ENCODE measurements at places on chromosomes 3 and 15.

GRCh38 chr3:171266034-171266739 lies 194.0 kb downstream of the TNIK start:
- DNase-seq, result no peak

DNA sequence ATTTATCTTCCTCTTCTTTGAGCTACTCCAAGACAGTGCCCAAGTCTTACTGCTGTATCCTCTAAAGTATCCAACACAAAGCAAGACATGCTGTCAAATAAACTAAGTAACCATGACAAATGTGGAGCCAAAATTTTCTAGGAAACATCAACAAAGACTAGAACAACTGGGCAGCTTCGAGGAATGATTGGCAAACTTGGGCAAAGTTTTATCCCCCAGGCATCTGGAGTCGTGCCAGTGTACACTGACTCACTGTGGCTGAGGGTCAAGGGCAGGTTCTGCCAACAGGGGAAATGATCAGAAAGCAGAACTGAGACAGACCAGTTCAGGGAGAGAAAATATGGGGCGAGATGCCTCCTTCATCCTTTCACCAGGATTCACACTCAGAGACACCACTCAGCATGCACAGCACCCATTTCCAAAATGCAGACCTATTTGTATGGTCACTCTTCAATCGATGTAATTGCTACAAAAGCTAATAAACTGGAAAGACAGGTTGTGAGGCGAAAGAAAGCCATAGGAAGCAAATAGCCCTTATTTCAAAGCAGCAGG lies 65.8 kb downstream of the MB21D2 start:
- DNase-seq, result no peak

DNA sequence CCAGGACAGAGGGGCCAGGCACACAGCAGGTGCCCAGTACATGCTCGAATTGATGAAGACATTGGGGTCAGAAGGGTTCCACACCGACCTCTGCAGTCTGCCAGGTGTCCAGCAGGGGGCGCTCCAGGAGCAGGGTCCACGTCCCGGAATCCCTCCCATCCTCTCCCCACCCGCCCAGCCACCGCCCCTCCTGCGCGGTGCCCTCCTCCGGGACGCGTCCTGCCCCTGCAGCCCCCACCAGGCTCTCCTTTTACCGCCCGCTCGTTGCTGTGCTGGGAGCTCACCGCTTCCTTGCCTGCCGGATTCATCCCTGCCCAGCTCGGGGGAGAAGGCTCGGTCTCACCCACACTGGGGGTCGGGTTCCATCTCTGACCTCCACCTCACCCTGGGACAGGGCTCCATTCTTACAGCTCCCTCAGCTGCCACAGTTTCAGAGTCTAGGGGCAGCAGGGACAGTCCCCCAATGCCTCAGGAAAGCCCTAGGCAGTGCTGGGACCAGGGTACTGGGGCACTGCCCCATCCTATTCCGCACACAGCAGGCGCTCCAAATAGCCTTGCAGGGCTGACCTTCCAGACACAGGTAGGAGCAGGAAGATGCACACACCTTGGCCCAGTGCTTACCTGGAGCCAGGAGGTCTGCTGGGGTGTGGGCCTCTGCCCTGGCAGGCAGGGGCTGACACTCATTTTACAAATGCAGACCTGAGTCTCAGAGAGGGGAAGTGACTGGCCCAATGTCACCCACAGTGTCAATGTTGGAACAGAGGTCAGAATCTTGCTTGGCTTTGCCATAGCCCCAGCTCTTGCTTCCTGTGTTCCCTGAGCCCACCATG lies 31.0 kb downstream of the GRIP2 start:
- peak; percentile 28 for DNase-seq

DNA sequence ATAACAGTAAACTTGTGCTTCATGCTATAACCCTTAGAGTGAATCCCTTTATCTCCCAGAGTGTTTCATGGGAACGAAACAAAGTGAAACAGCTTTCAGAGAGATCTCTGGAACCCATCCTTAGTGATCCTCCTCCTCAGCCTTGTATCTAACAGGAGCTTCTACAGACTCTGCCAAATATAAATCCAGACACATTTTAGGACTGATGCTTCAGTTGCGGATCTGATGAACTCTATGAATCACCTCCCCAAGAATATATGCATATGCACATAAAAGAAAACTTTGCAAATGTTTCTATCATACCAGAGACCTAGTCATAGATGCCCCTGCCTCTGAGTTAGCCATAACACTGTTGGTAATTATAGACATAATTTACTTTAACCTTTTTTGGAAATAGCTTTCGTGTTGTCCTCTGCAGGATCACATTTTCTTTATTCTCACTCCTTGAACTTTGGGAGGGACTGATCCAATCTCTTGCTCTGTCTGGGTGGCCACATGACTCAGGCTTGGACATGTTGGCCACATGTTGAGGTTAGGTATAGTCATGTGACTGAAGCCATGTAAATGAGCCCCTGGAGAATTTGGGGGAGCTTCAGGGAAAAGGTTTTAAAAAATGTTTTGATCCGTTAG lies 306.4 kb upstream of the CNTN3 start:
- DNase-seq, result no peak

DNA sequence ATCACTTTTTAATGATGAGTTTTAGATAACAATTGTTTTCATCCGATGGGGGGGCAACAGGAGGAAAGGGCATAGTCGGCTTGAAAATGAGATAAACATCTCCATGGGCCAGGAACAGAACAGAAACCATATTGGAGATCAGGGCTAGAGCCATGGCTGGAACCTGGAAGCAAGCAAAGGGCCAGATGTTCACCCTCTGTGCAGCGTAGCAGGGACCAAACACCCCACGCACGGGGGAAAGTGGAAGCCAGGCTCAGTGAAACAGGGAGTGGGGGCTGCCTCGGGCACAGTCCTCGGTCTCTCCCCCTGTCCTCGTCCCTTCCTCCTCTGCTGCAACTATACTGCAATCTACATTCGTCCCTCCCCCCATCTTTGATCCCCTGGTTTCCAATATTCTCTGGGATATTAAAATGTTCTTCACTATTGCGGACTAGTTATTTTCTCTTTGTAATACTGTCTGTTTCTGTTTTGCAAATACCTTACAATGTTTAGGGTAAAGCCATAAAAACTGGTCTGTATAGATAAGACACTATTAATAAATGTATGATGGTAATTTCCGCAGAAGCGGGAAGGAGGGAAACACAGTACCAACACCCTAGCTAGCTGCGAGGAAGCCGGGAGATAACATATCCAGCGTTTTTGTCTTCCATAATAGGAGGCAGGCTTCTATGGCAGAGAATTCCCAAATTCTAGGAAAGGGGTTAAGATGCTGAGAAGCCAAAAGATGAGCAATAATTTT lies 121.5 kb downstream of the XXYLT1 start:
- no peak for DNase-seq

DNA sequence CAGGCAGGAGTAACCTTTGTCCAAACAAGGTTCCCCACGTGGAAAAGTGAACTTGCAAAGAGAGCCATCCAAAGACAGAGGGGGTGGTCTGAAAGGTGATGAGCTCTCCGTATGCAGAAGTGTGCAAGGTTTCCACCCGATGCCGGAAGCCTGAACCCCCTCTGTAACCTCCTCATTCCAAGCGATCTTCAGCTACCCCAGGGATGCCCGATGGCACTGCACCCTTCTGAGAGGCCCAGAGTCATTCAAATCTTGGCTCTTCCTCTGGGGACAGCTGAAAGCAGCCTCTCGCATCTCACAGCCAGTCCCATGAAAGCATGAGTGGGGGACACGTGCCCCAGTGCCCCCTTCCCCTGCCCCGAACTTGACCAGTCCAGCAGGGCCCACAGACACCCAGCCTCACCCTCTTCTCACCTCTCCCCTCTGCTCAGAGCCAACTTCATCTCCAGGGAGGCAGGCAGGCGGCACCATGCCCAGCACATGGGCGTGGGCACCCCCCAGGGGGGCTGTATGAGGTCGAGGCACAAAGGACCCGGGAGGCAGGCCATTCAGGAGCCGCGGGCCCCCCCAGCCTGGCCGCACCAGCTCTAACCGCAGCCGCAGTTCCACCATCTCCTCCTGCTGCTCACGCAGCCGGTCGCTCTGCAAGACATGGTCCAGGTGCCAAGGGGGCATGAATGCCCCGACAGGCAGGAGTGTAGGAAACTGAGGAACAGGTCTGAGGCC lies 8.7 kb downstream of the KIF7 start:
- DNase-seq, result no peak

- no peak for DNase-seq
Measured at GRCh38 chr3:121063628-121064027, 155.6 kb downstream of the STXBP5L start.

DNA sequence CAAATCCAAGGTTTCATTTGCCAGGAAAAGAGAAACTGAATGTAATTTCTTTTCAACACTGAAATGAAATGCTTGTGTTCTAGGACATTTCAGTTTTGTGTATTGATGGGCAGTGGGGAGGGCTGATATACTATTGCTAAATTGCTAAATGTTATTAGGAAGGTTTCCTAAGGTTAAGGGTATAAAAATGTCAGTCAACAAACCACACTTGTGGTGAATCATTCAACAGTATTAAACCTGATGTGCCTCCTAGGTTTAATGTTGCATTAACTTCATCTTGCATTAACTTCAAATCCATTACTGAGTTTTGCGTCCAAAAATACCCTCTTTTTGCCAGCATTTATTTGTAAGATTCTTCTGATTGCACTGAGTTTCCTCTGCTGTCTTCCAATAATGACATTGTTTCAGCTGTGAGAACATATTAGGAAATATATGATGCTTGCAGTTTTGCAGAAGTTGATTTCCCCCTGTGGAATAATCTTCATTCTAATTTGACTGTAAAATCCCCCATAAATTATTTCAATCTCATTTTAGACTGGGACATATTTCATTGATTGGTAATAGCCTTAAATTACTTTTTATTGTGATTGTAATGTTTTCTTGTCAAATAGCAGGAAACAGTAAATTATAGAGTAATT lies 758.3 kb downstream of the GBE1 start:
- no peak for DNase-seq
